ENCODE measurements at places on chromosomes 2 and 18.

GRCh38 chr2:167103028-167103756 lies 214.9 kb downstream of the XIRP2 start:
- peak; percentile 3 for DNase-seq

GRCh38 chr2:232237464-232237863 lies 141.1 kb upstream of the ALPP start:
- no peak for DNase-seq

DNA sequence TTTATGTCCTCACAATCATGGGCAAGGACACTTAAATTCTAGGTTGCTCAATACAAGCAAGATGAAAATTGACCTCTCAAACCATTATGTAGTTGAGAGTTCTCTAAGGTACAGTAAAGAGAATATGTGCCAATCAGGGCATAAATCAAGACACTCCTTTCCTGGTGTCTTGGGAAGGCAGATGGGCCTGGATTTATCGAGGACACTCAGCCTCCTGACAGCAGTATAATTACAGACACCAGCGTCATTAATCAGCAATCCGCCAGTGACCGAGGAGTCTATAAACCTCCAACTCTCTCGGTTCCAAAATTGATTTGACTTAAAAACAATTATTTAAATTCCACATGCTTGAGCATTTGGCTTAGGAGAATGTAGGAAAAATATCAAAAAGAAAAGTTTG lies 75.7 kb upstream of the DAPL1 start:
- DNase-seq: no peak

- peak; percentile 29 for DNase-seq
These were observed 1139.4 kb upstream of the GYPC start for GRCh38 chr2:125516496-125517109.

GRCh38 chr2:99139003-99139402 lies 2.5 kb upstream of the C2orf15 start:
- DNase-seq: no peak

DNA sequence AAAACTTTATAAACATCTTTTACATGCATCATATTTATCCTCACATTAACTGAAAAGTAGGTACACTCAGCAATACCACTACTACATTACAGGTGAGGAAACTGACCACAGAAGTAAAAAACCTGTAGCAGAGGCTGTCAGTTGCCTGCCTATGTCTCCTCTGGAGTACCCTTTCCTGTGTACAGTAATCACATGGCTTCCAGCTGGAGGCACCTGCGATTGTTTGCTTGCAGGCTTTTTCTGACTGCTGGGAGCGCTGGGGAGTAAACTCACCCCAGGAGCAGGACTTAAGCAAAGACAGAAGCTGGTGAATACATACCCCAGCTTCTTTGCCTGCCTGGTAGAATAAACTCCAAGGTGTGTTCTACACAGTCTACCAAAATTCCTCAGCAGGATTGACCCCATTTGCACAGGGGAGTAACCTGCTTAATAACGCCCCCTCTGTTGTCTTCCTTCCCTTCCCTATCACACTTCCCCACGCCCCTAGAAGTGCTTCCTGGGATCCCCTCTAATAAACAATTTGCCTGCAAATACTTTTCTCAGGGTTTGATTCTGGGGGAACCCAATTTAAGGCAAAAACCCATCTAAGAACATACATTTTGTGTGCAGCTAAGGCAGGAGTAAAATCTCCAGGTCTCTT lies 138.9 kb downstream of the PTH2R start:
- DNase-seq: no peak

DNA sequence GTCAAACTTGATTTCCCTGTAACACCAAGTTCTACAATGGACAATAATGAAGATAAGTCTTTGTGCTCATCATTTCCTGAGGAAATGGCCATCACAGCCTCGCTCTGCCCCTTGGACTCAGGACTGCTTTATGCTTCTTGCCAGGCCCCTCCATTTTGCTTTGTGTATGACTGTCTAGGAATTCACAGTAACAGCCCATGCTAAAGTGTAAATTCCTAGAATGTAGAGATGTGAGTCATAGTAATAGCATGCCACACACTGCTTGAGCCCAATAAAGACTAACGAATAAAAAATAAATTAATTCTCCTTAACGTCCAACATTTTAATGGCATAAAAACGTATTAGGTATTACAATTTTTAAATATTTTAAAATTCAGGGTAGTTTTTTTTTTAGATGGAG lies 226.5 kb downstream of the PID1 start:
- no peak for DNase-seq

DNA sequence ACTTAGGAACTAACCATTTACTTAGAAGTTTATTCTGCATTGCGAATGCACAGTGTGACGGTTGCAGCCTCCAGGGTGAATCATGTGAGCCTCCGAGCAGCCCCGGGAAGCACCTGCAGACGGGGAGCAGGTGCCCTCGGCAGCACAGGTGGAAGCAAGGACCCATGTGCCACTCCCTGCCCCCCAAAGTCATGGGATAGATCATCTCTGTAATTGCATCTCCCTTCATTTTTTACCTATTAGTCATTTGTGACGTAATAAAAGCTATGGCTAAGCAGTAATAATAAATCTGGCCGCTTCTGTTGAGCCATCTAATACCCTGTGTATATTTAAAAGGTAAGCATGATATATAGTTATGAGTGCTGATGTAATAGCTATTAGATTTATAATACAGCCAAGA lies 97.2 kb downstream of the PTGR3 start:
- DNase-seq: no peak

DNA sequence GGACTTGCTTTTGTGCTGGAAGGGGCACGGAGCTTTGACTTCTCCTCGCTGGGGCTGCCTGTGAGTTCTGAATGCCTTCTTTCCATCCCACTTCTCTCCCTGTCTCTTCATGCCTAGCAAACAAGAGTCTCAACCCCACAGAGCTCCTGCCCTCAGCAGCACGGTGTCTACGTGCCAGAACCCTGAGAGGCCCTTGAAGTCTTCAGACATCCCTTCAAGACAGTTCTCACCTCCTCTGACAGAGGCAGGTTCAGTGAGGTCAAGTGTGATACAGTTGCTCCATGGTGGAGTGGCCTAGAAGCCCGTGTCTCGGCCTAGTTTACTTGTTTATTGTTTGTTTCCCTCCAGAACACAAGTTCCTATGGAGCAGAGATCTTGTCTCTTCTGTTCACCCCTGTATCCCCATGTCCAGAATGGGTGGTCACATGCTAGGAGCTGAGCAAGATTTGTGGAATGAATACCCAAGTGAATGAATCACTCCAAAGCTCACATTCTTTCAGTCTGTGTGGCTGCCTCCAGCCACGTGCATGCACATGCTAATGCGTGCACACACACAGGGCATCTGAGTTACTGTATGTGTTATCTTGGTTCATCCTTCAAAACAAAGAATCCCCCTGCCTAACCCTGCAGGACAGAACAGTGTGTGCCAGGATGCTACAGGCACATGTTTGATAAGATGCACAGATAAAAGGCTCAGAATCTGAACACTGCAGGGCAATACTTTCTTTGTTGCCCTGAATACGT lies 391.6 kb downstream of the NBAS start:
- peak; percentile 92 for DNase-seq

- no peak for DNase-seq
These were observed 23.2 kb downstream of the SLC4A3 start for GRCh38 chr2:219650426-219651248.

GRCh38 chr2:10333247-10333613 lies 30.5 kb downstream of the HPCAL1 start:
- no peak for DNase-seq

GRCh38 chr2:25098670-25099486 lies 57.0 kb downstream of the EFR3B start:
- peak; percentile 33 for DNase-seq

DNA sequence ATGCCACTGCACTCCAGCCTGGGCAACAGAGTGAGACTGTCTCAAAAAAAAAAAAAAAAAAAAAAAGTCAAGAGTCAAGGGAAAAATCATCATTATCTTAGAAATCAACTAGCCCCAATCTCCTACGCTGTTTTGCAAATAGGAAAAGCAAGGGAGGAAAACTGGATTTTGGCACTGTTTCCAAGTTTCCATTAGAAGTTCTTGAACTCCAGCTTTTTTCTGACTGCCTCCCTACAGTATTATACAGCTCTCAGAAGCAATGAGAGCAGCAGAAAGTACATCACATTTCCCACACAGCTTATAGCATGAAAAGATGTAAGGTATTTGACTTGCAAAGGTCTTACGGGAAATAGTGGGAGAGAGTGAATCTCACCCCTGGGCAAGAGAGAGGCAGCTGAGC lies 127.8 kb downstream of the OSR1 start:
- no peak for DNase-seq

DNA sequence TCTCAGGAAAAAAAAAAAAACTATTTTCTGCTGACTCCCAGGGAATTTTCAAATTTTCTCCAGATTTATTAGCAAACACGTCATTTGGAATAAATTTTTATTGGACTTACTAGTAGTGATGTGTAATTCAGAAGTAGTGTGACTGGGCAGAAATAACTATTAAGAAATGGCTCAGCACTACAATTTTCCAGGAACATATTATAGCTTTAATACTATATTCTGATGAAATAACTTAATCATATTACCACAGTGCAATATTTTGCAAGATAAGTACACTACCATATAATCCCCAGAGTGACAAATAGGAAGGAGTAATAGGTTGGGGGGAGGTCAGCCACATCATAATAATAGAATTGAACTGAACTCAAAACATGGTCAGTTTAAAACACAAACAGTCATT lies 19.7 kb upstream of the TNFAIP6 start:
- DNase-seq: peak; percentile 65

- no peak for DNase-seq
These were observed 71.4 kb upstream of the CXCR4 start for GRCh38 chr2:136189221-136189782.

GRCh38 chr2:70580352-70580751 lies 26.7 kb upstream of the TGFA start:
- no peak for DNase-seq

DNA sequence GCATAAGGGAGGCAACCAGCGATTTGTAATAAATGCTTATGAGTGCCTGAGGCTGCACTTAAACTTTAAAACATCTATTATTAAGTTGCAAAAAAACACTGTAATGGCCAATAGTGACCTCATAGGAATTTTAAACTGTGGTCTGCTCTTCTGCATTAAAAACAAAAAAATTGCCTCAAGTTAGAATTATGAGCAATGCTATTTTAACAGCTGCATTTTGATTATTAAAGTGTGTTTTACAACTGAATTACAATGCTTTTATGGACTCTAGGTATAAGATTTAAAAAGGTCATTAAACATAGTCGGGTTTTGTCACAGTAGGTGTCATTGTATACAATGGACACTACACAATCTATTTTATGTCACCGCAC lies 528.7 kb upstream of the FANCL start:
- no peak for DNase-seq

- peak; percentile 81 for DNase-seq
These were observed 87.9 kb downstream of the ICOS start for GRCh38 chr2:204024503-204024902.

DNA sequence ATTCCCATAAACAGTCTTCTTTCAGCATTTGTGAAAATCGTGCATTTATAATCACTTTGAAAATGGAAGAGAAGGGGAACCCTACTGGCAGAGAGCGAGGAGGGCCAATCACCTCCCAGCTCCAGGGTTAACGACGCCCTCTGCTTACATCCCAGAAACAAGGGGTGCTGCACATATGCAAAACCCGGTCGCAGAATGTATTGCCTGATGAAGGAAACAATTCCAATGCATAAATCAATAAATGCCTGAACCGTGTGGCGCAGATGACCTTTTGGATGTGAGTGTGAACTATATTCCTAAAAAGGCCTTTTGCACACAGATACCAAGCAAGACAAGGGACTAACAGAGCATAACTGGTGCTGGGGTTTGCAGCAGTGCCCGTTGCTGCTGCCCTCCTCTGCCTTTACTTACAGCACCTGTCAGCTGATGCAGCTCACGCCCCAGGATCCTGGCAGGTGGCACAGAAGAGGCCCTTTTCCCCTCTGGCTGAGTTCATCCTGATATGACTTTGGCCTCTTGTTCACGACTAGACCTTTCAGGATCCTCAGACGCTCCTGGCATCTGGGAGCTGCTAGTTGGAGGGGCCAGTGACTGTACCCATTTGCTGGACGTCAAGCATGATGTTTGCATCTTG lies 67.8 kb downstream of the MYT1L start:
- DNase-seq: no peak

DNA sequence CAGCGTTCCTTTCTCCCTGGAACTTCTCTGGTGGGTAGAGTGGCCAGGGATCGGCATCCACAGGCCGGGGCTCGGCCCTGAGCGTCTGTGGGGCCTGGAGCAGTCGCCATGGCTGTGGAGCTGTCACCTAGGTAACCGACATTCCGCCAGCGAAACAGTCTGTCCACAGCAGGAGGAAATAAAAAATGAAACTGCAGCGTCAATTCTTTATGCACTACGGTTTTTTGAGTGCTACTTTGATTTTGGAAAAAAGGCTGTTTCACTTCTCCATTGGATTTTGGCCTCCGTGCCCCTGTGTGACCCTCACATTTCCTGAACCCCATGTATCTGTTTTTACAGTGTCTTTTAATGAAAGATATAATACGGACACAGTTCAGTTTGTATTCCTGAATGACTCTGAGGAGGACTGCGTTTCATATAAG lies 163.4 kb downstream of the LDLRAD4 start:
- peak; percentile 11 for DNase-seq

DNA sequence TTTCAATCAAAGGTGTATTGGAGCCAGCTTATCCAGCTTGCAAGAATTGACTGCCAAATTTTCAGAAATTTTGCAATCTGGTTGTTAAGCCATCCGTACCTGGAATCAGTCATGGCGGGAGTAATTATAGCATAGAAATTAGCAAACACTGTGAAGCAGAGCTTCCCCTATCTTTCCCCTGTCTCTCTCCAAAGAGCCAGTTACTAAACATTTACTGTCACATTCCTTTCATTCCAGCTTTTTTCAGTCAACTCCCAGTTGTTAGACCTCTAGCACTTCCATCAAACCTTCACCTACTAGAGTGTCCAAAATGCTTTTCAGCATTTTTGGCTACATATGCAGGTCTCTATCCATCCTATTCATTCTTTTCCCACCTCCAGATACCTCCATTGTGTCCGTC lies 137.4 kb downstream of the MC4R start:
- DNase-seq: no peak

- DNase-seq: peak; percentile 6
These were observed 111.6 kb downstream of the FAM168B start for GRCh38 chr2:130981667-130982066.

GRCh38 chr2:37654932-37655841 lies 16.3 kb downstream of the CDC42EP3 start:
- DNase-seq: no peak

DNA sequence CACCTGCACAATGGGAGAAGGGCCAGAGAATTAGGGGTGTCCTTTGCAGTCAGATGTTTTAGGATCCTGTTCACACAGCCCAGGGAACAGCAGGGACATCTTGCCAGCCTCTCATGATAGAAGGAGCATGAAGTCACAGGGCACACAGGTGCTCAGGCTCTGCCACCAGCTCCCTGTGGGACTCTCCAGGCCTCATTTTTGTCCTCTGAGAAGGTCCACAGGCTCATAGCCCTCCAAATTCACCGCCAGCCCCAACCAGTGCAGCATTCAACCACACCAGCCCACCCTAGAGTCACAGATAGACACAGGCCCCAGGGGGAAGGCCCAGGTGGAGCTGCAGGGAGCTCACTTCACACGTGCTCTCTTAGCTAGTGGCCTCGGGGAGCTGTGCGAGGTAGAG lies 391.7 kb downstream of the TNS1 start:
- DNase-seq: no peak

Measured in adipocyte (in vitro differentiated cells).